ENCODE measurements at places on chromosomes 12 and 14.

GRCh38 chr14:94423453-94424056 is 29.0 kb downstream of the SERPINA11 start:
- H3K27ac ChIP-seq: no peak overlapping the region
- no peaks in the 10 kb centered on the region for H3K36me3 ChIP-seq
- no peaks in the 10 kb centered on the region for H3K4me1 ChIP-seq
- no peaks in the 10 kb centered on the region for H3K27me3 ChIP-seq

GRCh38 chr14:33967138-33967537 is 16.3 kb upstream of the EGLN3 start:
- no peak for DNase-seq
- H3K27ac ChIP-seq: no peak overlapping the region

GRCh38 chr14:60514741-60515491 is 6.0 kb downstream of the SIX6 start:
- H3K27ac ChIP-seq: no peak overlapping the region
- H3K4me1 ChIP-seq: no peaks in the 10 kb centered on the region
- H3K4me3 ChIP-seq: no peak overlapping the region
- no peaks in the 10 kb centered on the region for H3K27me3 ChIP-seq
- DNase-seq: no peak

DNA sequence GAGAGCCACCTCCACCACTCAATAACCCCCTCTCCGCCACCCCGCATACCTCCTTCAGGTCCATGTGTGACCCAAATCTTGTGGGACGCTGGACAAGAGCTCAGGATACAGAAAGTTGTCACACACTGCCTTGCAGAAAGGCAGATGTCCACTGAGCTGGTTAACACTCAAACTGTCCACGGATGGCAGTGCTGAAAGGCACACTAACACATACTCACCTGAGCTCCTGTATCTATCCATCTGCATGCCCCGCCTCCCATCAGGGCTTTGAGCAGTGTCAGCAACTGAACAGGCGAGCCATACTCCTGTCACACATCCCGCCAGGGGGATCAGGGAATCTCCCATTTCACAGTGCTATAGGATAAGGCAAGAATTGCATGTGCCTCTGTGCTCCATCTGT is 642.0 kb downstream of the GALC start:
- DNase-seq: peak; percentile 35
- no peak overlapping the region for H3K4me3 ChIP-seq
- no peaks in the 10 kb centered on the region for H3K27me3 ChIP-seq
- H3K36me3 ChIP-seq: no peaks in the 10 kb centered on the region
- H3K27ac ChIP-seq: no peak overlapping the region
